ENCODE measurements at places on chromosomes 12 and 14. TPM values are rescaled to one million over a fixed set of nuclear protein-coding genes. Genes with fewer than 3 reads are reported as not detected.
A peak's percentile ranks its signal among the peaks of the same experiment; 100 is the strongest.

GRCh38 chr12:101078536-101079285 lies 131.3 kb downstream of the SLC5A8 start:
- no peak overlapping the region for H3K27ac ChIP-seq

Gene TAS2R9
- not detected for total RNA-seq

- no peaks in the 10 kb centered on the region for H3K36me3 ChIP-seq
- H3K27ac ChIP-seq, result no peak overlapping the region
- DNase-seq, result no peak
- H3K4me3 ChIP-seq, result no peak overlapping the region
- no peaks in the 10 kb centered on the region for H3K27me3 ChIP-seq
- peaks cover 5% of the 10 kb centered on the region for H3K4me1 ChIP-seq
Observed at GRCh38 chr12:121926874-121927706, 8.7 kb downstream of the CFAP251 start.

Gene PSEN1
- 33.7 TPM for total RNA-seq

- H3K36me3 ChIP-seq, result no peaks in the 10 kb centered on the region
- H3K4me3 ChIP-seq, result no peak overlapping the region
- DNase-seq, result no peak
- H3K27me3 ChIP-seq, result no peaks in the 10 kb centered on the region
Observed at GRCh38 chr12:126243814-126244440, 1178.7 kb downstream of the AACS start.

GRCh38 chr12:55065535-55065934 lies 45.8 kb downstream of the NEUROD4 start:
- peaks cover 5% of the 10 kb centered on the region for H3K4me1 ChIP-seq
- no peaks in the 10 kb centered on the region for H3K36me3 ChIP-seq
- H3K27ac ChIP-seq, result no peak overlapping the region
- H3K4me3 ChIP-seq, result no peak overlapping the region

DNA sequence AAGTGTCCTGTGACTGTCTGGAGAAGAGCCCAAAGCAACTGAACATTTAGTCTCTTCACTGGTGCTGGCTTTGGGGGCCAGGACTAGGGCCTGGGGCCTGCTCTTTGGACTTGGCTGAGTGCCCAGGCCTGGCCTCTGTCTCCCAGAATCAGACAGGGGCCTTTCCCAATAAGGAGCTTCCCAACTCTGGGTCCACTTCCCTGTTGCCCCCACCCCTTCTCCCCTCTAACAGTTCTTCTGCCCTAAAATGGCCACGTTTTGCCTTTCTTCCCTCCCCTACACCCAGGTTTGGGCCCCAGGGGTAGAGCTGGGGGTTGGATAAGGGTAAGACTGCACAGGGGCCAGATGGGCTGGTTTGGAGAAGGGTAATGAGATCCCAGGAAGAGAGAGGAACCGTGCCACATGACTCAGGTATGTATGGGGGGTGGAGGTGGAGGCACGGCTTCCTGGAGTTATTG lies 10.0 kb upstream of the ITGA5 start:
- H3K27ac ChIP-seq, result peak overlapping the region; percentile 48
- no peak overlapping the region for H3K4me3 ChIP-seq
- DNase-seq, result no peak
- H3K4me1 ChIP-seq, result peaks cover 47% of the 10 kb centered on the region
- no peaks in the 10 kb centered on the region for H3K36me3 ChIP-seq

Gene SINHCAF
- 81.9 TPM for total RNA-seq

DNA sequence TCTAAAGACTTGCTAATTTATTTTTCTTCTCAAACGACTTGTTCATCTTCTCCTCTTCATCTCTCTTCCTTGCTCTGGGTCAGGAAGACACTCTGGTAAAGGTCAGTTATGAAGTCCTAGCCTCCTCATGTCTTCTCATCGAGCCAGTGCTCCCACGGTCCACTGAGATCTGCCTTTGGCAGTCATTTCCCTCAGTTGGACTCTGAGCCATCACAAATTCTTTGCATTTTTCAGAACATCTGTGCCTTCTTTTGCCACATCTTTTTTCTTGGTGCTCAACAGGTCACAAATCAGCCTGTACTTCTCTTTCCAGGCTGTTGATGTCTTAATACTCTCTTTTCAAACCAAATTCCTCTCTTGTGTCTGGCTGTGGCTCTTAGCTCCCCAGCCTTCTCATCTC lies 49.7 kb downstream of the IGF1 start:
- H3K27ac ChIP-seq, result no peak overlapping the region
- H3K27me3 ChIP-seq, result no peaks in the 10 kb centered on the region
- H3K4me3 ChIP-seq, result no peak overlapping the region
- no peaks in the 10 kb centered on the region for H3K36me3 ChIP-seq
- DNase-seq, result no peak
- no peaks in the 10 kb centered on the region for H3K4me1 ChIP-seq

DNA sequence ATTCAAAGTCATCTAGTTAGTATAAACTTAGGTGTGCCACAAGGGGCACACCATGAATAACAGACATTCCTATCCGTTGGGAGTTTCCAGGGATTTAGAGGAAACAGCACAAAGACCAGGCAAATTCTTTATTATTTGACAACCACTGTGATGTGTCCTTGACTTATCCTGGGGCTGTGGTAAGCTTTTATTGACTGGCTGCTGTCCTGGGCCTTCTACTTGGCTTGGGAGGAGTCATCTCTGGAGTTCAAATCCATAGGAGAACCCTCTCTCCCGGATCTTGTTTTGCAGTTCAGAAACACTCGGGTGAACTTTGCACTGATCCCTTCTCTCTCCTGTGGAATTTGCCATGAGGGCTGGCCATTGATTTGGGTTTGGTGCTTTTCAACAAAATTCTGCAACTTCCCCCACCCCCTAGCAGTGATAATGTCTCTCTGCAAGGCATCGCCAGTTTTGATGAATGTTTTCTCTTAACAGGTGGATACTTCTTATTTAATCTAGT lies 136.3 kb downstream of the ADCK1 start:
- peaks cover 12% of the 10 kb centered on the region for H3K36me3 ChIP-seq
- no peak overlapping the region for H3K27ac ChIP-seq
- H3K27me3 ChIP-seq, result no peaks in the 10 kb centered on the region
- H3K4me3 ChIP-seq, result no peak overlapping the region
- no peaks in the 10 kb centered on the region for H3K4me1 ChIP-seq

DNA sequence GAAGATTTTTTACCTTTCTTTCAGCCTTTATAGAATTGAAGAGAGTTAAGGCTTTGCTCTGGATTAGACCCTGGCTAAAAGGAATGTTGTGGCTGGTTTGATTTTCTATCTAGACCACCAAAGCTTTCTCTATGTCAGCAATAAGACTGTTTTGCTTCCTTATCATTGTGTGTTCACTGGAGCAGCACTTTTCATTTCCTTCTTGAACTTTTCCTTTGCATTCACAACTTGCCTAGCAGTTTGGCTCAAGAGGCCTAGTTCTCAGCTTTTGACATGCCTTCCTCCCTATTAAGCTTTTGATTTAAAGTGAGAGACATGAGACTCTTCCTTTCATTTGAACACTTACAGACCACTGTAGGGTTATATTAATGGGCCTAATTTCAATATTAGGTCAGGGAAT lies 64.1 kb upstream of the USP15 start:
- no peaks in the 10 kb centered on the region for H3K36me3 ChIP-seq
- peaks cover 34% of the 10 kb centered on the region for H3K27me3 ChIP-seq
- DNase-seq, result no peak
- no peak overlapping the region for H3K4me3 ChIP-seq

DNA sequence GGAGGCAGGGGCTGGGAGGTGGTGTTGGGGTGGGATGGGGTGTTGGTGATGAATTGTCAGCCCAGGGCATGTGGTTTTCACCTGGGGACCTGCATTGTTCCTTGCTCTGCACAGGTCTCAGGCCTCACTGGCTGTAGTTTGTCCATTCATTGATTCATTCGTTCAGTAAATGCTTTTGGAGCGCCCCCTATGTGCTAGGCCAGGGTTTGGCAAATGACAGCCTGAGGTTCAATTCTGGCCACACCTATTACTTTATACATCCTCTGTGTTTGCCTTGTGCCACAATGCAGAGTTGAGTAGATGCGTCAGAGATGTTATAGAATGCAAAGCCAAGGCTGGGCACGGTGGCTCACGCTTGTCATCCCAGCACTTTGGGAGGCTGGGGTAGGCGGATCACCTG lies 4.7 kb downstream of the ADCK1 start:
- H3K36me3 ChIP-seq, result no peaks in the 10 kb centered on the region
- DNase-seq, result peak; percentile 47
- H3K4me1 ChIP-seq, result peaks cover 9% of the 10 kb centered on the region

Gene SDR9C7
- total RNA-seq, result not detected

DNA sequence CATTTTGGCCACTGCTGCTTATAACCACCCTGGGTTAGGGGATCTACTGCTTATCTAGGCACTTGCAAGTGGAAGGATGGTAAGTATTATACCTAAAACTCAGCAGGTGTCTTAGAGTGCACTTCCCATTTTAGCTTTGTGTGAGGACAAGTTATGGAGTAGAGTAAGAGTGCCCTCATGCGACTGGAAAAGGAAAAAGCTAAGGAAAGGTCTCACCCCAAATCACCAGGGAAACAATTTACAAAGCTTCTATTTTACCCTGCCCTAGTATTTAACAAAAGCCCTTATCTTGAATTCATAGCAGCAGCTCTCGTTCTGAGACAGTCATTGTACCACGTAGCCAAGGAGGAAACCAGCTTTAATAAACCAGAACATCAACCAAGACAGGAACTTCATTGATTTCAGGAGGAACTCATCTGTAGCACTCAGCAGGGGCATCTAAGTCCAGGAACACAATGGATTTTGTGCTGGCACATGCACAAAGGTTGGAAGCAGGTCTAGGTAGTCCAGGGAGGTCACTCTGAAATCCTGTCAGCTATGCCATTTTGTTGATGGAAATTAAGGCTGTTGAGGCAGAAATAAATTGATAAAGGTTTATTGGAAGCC lies 2.9 kb downstream of the RDH12 start:
- peak; percentile 53 for DNase-seq
- peaks cover 3% of the 10 kb centered on the region for H3K4me1 ChIP-seq
- no peak overlapping the region for H3K27ac ChIP-seq
- H3K36me3 ChIP-seq, result no peaks in the 10 kb centered on the region
- peaks cover 5% of the 10 kb centered on the region for H3K27me3 ChIP-seq

Gene CACNA1C
- 0.08 TPM for total RNA-seq

Gene TMEM233
- not detected for total RNA-seq

Gene RNASE12
- total RNA-seq, result not detected

Gene TMTC1
- total RNA-seq, result not detected

DNA sequence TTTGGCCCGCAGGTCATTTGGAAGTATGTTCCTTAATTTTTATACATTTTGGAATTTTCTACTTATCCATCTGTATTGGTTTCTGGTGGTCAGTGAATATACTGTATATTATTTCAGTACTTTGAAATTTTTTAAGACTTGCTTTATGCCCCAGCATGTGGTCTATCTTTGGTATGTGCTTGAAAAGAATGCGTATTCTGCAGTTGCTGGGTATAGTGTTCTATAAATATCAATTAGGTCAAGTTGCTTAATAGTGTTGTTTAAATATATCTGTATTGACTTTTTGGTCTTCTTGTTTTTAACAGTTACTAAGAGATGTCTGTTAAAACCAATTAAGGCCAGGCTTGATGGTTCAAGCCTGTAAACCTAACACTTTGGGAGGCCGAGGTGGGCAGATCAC lies 21.7 kb upstream of the SIX1 start:
- H3K27ac ChIP-seq, result no peak overlapping the region
- H3K4me1 ChIP-seq, result no peaks in the 10 kb centered on the region
- no peaks in the 10 kb centered on the region for H3K36me3 ChIP-seq
- peaks cover 13% of the 10 kb centered on the region for H3K27me3 ChIP-seq
- no peak overlapping the region for H3K4me3 ChIP-seq

Gene FOXG1
- total RNA-seq, result not detected

DNA sequence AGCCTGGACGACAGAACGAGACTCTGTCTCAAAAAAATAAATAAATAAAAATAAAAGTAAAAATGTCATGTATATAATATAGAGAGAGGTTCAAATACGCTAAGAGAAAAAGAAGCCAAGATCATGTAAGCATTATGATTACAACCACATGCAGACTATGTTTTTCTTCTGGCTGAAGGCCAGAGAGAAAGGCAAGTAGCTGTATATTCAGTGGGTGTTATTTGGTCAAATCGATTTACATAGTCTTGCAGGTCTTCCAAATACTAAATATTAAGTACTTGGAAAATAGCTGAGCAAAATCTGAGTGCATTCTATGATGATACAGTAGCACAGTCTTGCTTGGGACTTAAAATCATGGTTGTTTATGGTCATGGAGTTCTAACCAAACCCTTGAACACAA lies 758.0 kb downstream of the DIO2 start:
- no peaks in the 10 kb centered on the region for H3K36me3 ChIP-seq
- H3K4me3 ChIP-seq, result no peak overlapping the region
- no peak overlapping the region for H3K27ac ChIP-seq
- no peak for DNase-seq
- H3K27me3 ChIP-seq, result no peaks in the 10 kb centered on the region

Gene DCD
- not detected for total RNA-seq

Measured in activated CD8-positive, alpha-beta T cell treated with anti-CD3 and anti-CD28 coated beads, Interleukin-2, amount 10 ng/mL, durations not matched to agents 7 days and 5 days (primary cell).